Urinary bladder (tissue), 4 donors: ENCODE measurements at places on chromosomes 16 and 17. TPM values are rescaled to one million over a fixed set of nuclear protein-coding genes. Genes with fewer than 3 reads are reported as not detected.

The SLC13A2 gene
- not detected for total RNA-seq

The GINS2 gene
- 6.9 TPM for total RNA-seq

The GPR142 gene
- not detected for total RNA-seq

The CHST6 gene
- total RNA-seq, result 1.7 TPM

The KRT25 gene
- total RNA-seq, result not detected
